ENCODE measurements at places on chromosomes 4 and X.

DNA sequence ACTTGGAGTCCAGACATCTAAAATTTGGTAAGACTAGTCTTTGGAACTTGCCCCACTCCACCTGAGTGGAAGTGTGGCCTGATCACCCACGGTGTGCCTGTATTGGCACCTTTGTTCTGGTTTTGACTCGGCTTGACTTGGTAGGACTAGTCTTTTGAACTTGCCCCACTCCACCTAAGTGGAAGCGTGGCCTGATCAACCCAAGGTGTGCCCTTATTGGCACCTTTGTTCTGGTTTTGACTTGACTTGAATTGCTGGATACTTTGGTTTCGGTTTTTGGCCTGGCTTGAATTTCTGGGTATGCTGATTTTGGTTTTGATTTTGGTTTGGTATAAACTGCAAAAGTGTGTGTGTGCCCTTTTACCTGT, 44.7 kb upstream of the UGT2B7 start:
- DNase-seq, result no peak

DNA sequence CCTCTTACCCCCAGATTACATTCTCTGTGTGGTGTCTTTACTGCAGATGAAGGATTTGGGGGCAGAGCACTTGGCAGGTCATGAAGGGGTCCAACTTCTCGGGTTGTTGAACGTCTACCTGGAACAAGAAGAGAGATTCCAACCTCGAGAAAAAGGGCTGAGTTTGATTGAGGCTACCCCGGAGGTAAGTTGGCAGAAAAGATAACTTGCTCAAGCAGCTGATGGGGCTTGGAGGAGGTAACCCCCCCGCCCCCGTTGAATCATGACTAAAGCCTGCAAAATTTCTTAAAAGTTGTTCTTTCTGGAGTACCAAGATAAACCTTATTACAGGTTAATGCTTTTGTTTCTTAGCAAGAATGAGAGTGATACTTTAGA, 1.5 kb downstream of the CCNG2 start:
- DNase-seq, result no peak

GRCh38 chrX:72373136-72373535, 67.4 kb upstream of the CITED1 start:
- DNase-seq, result no peak

DNA sequence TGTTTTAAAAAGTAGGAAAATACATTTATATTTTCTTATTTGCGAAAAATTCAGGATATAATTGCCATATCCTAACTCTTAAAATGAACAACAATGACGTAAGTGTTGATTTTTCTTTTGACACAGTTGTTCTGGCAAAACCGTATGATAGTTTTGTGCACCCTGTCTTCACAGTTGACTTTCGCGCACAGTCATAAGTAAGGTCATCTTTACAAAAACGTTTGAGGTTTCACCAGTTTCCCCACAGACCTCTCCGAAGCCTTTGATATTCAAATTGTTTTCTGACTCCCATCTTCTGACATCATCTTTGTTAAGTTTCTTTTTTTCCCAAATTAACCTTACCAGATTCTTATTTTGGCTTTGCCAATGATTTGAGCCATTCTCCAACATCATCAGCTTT, 48.1 kb upstream of the ATXN3L start:
- no peak for DNase-seq

GRCh38 chr4:154617820-154618317, 5.4 kb upstream of the FGG start:
- no peak for DNase-seq

- no peak for DNase-seq
Observed at GRCh38 chr4:38958453-38959190, 73.6 kb downstream of the TMEM156 start.

DNA sequence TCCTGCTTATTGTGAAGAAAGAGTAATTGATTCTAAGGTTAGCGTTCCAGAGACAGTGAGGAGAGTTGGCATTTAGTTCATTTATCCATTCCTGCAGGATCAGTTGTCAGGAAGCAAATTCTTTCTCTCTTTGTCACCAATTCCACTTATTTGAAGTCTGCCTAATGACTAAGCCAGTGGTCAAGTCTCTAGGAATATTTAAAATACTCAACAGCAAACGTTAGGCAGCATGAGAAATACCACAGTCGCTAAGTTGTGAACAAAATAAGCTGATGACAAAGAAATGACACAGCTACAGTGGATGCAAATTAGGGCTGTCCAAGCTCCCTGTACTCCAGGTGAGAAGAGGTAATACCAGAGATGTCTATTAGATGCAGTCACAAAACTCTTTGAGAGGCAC, 6.6 kb upstream of the MAGEB17 start:
- no peak for DNase-seq

DNA sequence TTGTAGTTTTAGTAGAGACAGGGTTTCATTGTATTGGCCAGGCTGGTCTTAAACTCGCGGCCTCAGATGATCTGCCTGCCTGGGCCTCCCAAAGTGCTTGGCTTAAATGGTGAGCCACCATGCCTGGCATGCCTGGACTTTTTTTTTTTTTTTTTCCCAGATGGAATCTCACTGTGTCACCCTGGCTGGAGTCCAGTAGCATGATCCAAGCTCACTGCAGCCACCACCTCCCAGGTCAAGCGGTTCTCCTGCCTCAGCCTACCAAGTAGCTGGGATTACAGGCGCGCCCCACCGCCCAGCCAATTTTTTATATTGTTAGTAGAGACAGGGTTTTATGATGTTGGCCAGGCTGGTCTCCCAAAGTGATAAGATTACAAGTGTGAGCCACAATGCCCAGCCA, 8.4 kb downstream of the UBE2K start:
- DNase-seq, result no peak

- no peak for DNase-seq
Observed at GRCh38 chrX:10939424-10939823, 171.7 kb upstream of the HCCS start.

DNA sequence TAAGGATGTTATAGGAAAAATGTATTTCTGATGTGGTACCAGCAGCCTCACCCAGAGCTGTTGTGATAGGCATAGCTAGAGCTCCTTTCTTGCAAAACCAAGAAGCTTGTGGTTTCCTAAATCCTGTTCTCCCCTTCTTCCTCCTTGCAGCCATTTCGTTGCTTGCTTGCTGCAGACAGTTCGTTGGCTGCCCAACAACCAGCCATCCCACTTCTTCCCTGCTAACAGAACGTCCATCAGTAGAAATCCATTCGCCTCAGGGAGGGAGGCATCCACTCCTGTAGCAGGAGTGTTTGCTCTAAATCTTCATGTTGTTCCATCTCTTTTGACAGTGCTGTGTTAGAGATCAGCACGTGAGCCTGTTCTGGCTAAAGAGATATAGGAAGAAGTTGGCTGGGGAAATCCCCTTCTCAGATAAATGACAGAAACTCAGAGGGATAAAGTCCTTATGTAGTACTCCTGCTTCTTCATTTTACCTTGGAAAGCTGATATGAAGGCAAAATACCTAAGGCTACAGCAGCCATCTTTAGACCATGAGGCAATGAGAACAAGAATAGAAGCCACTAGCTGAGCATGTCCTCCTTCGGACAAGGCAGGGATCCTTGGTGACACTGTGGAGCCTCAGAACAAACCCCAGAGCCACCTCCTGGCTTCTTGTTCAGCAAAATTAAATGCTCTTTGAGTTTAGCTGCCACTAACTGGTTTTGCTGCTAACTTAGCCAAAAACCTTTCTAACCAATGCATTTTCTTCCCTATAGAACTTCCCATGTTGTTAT, 68.4 kb upstream of the RELL1 start:
- no peak for DNase-seq

DNA sequence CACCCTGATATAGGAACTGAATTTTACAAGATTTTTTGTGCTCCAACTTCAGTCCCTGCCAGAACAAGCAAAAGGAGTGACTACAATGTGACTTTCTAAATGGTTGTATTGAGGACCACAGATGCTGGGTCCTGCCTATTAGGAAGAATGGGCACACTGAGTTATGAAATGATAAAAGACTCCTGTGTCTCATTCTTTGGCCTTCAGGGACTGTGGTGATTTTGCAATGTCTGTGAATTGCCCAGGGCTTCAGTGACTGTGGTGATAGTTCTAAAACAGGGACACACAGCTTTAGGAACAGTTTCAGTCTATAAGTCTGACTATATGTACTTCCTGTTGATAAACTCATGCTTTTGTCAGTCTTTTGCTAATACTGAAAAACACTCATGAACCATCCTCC, 210.2 kb downstream of the DMD start:
- no peak for DNase-seq

- no peak for DNase-seq
Observed at GRCh38 chrX:15451913-15452312, 41.2 kb downstream of the PIR start.

DNA sequence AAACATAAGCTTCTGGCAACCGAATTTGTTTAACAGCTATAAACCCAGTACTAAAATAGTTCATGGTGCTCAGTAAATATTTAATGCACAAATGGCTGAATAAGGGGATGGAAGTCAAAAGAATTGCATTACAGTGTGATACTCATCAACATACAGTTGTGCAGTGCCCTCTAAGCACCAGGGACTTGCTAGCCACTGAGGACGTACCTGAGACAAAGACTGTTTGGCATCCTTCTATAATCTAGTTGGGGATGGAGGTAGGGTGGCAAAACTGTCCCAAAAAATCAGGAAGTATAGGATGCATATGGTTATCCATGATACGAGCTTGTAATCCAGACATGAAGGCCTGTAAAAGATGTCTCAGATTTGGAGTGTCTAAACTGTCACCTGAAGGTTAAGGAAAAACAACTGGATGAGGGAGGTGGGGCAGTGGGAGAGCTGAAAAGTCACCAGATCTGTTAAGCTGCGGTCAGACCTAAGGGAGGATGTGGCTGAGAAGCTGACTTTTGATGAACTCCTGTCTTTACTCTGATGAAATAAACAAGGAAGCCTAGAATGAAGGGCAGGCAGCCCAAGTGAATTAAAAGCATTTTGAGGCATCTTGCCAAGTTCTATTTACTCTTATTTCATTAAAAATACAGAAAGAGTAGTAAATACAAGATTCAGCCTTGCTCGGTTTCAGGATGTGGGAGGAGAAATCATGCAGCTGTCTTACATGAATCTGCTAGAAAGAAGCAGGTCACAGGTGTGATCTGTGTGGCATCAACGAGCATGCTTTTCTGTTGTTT, 12.0 kb upstream of the CD38 start:
- no peak for DNase-seq

DNA sequence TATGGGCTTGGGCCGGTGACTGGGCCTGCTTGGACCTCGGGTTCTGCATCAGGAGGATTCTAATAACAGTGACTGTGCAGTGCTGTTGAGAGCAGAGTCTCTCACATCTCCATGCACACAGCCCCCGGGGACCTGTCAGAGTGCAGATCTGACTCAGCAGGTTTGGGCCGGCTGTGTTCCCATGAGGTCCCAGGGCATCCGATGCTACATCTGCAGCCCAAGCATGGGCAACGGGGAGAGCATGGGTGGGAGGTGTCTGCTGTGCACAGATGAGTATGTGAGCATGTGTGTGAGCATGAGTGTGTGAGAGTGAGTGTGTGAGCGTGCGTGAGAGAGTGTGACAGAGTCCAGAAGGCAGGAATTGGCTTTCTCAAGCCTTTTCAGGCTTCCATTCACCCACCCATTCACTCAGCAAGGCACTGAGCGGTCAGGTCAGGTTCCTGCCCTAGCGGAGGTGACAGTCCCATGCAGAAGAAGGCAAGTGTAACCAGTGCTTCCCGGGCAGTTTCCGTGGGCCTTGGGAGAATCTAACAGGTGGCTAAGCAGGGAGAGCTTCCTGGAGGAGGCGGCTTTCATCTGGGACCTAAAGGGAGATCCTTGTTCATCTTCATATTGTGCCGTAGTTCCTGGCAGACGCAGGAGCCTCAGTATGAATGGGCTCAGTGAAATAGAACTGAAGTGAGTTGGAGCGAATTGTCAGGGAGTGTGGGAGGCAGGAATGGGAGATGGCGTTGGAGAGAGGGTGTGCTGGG, 62.6 kb downstream of the SORCS2 start:
- DNase-seq, result no peak

DNA sequence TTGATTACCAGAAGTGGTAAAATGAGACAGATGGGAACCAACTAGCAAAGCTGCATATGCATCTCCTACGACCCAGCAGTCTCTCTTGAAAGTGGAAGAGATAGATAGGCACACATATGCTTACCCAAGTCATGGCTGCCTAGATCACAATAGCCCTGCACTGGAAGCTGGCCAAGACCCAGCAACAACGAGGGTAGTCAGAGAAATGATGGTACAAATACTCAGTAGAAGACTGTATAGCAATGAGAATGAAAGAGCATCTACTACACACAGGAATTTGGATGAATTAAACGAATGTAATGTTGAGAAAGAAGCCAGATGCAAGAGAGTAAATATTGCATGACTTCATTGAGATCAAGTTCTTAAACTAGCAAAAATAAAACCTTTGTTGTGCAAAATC, 100.3 kb upstream of the FAT1 start:
- DNase-seq, result no peak

DNA sequence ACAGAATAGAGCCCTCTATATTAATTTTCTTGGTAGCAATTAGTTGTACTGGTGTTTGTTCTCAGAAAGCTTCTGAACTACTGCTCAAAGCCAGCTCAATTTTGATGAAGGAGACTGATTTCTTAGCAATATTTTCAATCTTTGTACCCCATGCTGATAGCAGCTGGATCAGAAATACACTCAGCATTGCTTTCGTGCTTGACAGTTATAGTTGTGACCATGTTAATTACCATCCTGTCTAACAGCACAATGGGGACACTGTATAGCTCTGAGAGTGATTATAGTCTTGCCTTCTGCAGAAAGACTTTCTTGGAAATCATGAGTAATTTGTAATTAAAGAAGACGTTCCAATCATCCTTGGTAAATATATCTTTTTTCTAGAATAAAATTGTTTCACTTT, 79.7 kb upstream of the GNPDA2 start:
- DNase-seq, result no peak

DNA sequence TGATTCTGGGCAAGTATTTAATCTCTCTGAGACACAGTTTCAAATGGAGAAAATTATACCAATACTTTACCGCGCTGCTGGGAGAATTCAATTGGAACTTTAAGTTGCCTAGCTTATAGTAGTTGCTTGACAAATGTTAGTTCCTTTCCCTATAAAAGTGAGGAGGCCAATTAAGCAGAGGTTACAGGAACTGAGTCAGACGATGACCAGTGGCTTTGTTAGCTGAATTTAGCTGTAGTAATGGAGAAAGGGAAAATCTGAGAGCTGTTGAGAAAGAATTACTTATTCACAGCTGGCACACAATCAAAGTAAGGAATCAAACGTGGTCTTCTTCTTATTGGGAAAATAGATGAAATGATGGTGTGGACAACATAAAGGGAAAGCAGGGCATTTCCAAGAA, 29.6 kb downstream of the SMARCA1 start:
- no peak for DNase-seq

DNA sequence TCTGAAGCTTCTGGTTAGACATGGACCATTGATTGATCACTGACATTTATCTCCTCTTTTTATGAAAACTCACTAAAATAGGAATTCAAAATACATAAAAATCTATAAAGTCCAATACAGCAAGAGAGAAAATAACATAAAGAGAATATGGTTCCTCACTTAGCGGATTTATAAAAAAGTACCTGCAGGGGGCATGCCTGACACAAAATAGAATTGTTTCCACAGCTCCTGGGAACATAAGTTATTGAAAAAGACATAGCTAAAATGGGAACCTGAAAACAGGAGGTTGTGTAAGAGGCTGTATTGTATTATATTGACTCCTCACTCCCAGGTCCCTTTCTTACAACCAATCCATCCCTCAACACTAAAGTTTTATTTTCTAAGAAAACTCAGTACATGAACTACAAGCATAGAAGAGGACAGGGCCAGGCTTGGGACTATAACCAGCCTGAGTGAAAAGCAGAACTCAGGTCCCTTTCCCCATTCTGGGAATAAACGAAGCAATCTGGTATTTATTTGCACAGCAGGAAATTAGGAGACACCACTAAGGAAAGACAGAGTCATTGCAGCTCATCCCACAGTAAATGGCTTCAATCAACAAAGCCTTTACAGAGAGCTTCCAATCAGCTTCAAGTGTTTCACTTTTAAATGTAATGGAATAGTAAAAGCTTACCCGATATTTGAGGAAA, 121.1 kb upstream of the NDST4 start:
- no peak for DNase-seq
